ENCODE measurements at places on chromosomes 3 and 15.

DNA sequence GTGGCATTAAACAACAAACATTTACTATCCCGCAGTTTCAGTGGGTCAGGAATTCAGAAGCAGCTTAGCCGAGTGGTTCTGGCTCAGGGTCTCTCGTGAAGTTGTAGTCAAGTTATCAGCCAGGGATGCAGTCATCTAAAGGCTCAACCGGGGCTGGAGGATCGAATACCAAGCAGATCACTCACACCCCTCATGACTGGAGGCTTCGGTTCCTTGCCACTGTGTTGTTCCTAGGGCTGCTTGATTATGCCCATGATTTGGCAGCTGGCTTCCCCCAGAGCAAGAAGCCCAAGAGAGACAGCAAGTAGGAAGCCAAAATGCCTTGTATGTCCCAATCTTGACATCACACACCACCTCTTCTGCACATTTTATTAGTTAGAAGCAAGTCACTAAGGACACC, 33.9 kb upstream of the CDCP1 start:
- DNase-seq: no peak

GRCh38 chr15:57165992-57166391, 210.3 kb upstream of the CGNL1 start:
- no peak for DNase-seq

DNA sequence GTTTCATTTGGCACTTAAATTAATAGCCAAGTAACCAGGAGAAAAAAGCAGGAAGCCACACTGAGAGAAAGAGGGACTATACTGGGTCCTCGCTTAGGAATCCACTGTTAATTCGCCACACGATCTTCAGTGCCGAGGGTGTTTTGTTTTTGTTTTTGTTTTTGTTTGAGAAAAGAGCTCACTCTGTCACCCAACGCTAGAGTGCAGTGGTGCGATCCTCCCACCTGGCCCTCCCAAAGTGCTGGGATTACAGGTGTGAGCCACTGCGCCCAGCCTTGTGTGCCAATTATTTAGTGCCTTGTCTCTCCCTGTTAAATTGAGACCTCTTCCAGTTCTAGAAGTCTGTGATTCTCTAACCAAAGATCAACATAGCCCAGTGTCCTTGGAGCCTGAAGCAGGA, 53.8 kb upstream of the TPM1 start:
- no peak for DNase-seq

DNA sequence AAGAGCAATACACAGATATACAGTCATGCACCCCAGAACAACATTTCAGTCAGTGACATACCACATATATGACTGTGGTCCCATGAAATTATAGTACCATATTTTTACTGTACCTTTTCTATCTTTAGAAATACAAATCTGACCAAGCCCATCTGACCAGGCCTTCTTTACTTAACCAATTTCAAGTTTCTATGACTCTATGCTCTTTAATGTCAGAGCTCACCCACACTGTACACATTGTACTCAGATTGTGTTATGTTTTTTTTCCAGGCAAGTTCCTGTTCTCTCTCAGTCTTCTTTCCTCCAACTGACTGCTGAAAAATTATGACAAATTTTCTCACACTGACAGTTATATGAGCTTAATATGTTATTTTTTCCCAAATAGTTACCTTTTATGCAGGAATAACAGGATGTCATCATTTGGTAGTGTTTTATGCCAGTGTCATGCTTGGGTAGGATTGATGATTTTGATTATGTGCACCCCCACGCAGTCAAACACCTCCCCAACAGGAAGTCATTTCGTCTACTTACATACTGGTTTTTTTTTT, 8.0 kb upstream of the CBLB start:
- DNase-seq: no peak

DNA sequence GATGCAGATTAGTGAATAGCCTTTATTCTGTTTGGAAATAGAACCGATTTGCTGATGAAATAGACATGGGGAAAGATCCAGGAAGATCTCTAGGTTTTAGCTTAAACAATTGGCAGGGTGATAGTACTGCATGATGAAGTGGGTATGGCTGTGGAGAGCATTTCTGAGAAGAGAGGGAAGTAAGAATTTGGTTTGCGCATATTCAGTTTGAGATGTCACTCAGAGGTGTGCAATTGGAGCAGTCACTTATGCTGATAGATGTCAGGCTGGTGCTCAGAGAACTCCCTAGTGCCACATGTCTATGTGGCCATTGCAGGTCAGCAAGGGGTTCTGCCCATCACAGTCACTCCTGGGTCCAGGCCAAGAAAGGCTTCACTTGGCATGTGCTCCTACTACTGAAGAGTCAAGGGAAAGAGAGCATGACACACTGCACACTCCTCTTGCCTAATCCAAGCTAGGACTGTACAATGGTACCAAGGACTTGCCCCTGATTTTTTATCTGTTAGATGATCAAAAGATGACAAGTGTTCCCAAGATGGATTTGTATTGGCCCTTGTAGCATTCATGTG, 57.2 kb upstream of the ST8SIA2 start:
- no peak for DNase-seq

DNA sequence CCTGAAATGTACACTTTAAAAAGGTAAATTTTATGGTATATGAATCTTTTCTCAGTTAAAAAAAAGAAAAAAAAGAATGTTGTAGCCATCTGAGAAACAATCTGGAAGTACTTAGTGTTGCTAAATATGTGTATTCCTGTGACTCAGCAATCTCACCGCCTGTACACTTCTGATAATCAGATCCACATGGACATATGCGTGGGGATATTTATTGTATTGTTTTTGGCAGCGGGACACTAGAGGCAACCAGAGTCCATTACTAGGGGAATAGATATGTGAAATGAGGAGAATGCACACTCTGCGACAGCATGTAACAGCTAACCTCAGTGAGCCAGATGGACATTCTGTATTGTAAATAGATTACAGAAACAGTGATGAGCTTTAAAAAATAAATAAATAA, 65.4 kb downstream of the AQP9 start:
- DNase-seq: no peak

- DNase-seq: no peak
Measured at GRCh38 chr15:58932710-58933280, 684 bp downstream of the SLTM start.

- no peak for DNase-seq
Measured at GRCh38 chr3:190911382-190911781, 48.9 kb upstream of the GMNC start.

DNA sequence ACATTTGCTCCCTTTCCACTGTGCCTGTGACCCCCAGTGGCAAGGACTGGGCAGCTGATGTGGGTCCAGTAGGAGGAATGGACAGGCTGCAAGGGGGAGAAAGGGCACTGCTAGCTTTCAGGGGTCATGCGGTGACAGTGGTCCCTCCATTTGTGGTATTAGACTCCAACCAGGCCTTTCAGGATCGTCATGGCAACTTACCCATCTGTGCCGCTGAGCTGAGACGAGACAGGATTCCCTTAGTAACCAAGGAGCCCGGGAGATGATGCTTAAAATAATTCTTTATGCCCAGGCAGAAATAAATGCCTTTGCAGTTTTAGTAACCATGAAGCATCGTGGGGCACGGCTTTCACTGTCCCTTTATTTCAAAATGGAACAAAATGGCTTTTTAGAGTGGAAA, 15.9 kb upstream of the MRPL3 start:
- no peak for DNase-seq

- no peak for DNase-seq
Measured at GRCh38 chr3:185737740-185738680, 86.8 kb downstream of the IGF2BP2 start.

GRCh38 chr15:67180514-67181191, 73.8 kb downstream of the AAGAB start:
- DNase-seq: no peak

DNA sequence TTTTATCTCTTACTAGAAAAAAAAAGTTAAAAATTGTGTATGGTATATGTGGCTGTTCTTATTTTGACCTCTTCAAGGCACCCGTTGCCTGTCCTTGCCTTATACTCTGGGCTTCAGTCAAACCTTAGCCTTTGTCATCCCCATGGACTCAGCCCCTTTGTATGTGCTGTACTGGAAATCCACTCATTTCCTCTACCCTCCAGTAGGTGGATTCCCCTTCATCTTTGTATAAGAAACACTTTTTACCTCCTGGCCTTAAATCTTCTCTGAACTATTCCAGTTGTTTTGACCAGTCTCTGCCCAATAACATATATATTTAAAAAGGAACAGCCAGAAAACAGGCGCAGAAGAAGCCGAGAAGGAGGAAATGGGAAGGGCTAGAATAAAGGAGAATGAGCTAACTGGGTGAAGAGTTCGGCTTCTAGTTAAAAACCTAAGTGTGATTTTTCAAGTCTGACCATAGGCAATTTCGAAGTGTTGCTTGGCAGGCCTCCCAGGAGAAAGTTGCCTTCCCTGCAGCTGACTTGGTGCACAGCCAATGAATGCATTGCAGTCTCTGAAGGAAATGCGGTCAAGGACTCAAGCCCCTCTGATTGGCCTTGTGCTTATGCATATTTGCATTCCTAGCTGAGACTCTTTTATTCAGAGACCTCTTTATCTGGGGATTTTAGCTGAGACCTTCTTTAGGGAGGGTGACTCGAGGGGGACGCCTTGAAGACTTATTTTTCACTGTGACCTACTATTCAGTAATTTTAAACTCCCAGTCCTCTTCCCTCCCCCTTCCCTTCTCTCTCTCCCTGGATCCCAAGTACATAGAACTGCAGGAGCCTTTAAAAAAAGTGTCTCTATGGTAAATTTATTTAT, 277.4 kb downstream of the ROBO1 start:
- DNase-seq: no peak

DNA sequence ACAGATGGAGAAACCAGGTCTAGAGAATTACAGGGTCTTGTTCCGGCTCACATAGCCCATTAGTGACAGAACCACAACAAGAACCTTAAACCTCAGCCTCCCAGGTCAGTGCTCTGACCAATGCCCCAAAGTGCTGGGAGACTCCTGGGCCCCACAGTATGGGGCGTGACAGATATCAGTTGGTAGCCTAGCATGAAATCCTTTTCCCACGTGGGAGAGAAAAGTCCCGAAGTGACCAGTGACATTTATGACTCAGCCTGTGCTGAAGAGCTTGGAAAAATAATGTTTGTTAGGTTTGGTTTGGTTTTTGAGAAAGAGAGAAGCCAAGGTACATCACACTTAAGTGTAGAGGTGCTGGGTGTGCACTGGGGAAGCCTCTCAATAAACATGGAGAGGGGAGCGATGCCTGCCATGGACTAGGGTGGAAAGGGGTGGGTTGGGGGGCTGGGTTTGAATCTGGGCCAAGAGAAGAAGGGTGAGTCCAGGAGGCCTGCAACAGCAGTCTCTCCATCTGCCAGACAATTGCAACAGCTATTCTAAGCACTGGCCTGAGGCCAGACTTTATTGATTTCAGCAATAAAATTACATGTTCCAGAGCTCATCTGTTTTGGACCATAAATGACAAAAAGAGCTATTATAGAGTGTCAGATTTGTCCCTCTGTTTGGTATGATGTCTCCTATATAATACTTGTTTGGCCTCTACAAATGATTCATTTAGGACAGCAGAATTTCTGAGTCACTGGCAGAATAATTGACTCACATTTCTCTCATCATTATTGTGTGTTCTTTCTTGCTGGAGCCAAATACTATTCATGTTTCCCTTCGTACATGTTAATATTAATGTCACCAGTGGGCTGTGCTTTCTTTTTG, 43.4 kb downstream of the C2CD4A start:
- DNase-seq: no peak

GRCh38 chr15:78999636-79000035, 54.8 kb upstream of the CTSH start:
- DNase-seq: no peak

GRCh38 chr15:93028111-93028631, 60.8 kb downstream of the RGMA start:
- no peak for DNase-seq

- DNase-seq: no peak
Measured at GRCh38 chr3:123948449-123948848, 12.6 kb downstream of the CCDC14 start.

DNA sequence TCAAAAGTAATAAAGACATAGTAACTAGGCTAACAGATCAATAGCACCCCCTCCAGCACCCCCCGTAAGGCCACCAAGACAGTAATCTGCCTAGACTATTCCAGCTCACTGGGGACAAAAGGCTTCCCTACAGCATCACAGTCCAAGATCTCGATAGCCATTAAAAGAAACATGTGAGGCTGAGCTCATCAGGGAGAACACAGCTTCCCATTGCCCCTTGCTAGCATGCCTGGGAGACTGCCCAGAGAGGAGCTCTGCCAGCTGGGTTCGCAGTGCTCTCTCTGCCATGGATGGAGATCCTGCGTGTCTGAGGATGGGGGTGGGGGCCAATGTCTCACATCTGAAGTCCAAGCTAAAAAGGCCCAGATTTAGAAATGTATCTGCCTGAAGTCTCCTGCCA, 17.8 kb downstream of the LRIG1 start:
- no peak for DNase-seq

DNA sequence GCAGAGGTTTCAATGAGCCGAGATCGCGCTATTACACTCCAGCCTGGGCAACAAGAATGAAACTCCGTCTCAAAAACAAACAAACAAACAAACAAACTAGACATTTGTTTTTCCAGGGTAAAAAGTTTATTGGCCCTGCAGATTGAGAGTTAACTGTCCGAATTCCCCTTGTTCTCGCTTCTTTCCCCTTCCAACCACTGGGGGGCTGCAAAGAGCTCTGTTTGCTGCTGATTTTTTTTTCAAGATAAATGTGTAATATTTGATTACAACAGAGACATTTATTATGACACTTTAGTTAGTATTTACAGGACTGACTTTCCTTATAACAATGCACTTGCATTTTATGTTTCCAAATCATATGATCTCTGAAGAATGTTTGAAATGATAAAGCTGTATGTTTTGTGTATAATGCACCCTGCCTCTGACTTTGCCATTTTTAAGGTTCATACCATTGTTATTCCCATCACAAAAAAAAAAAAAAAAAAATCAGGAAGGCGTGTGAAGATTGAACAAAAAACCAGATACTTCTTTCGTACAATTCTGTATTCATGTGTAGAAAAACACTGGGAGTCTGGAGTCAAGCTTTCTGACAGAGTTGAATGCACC, 2.8 kb downstream of the CLSTN2 start:
- DNase-seq: no peak

Measured in activated T-cell treated with anti-CD3 and anti-CD28 coated beads for 48 hours (primary cell).